CD4-positive, alpha-beta T cell treated with Interleukin-4 for 1 hour (primary cell): ENCODE measurements at places on chromosomes 2 and 18.
A peak's percentile ranks its signal among the peaks of the same experiment; 100 is the strongest.

- DNase-seq = no peak
Measured at GRCh38 chr2:25270061-25270460, 71.7 kb downstream of the DNMT3A start.

- no peak for DNase-seq
Measured at GRCh38 chr18:68937029-68937599, 139.2 kb downstream of the CCDC102B start.

- DNase-seq = no peak
Measured at GRCh38 chr2:17476064-17476463, 42.2 kb downstream of the RAD51AP2 start.

DNA sequence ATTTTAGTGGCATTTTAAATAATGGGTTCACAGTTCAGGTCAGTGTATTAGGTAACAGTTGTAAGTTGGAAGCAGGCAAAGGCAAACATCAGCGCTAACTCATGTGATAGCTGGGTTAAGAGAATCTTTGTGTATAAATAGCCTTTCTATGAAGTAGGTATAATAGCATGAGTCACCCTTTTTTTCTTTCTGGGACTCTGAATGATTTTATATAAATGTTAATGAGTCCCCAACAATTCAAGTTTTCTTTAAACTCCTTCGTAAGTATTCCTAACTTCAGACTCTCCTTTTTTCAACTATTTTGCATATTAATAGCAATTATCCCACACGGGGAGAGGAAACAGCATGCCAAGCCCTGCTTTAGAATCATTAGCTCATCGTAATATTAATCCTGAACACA lies 384.3 kb downstream of the PIK3C3 start:
- DNase-seq = no peak

DNA sequence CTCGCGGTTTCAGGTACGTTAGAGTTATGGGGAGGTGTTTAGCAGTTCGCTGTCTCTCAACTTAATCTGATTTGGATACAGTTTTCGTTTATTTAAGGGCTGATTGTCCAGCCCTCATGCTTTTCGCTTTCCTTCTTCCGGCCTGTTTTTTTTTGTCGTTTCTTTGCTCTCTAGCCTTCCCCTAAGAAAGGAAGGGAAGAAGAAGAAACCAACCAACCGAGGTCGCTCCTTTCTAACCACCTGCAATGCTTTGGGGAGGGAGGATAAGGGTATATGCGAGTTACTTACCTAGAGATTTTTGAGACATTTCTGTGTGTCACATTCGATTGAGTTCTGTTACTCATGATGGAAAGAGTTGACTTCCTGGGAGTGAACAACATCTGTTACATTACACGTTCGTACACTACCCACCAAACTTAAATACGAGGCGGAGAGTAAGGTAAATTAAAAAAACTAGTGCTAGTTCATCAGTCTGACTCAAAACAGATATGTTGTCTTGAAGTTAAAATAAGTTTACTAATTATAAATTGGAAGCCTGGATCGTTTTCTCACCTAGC lies 918 bp downstream of the EIF5B start:
- no peak for DNase-seq

GRCh38 chr2:135773917-135774316 lies 32.3 kb downstream of the UBXN4 start:
- DNase-seq = no peak

GRCh38 chr2:181957668-181958067 lies 28.0 kb upstream of the PPP1R1C start:
- no peak for DNase-seq

DNA sequence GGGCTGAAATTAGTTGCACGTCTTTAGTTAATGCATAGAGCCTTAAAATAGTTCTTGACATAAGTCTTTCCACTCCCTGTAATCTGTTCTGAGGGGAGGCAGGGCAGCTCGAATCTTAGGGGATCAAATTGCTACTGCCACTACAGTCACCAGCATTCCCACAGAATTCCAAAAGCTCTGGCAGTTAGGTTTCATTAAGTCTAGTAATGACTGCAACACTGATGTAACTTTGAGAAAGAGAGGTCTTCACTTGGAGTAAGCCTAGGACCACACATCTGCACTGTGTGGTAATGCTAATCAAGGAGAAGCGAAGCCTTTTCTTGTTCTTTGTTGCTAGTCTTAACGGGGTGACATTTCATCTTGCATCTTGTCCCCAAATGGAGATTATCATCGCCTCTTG lies 19.3 kb upstream of the NCK2 start:
- DNase-seq = no peak

DNA sequence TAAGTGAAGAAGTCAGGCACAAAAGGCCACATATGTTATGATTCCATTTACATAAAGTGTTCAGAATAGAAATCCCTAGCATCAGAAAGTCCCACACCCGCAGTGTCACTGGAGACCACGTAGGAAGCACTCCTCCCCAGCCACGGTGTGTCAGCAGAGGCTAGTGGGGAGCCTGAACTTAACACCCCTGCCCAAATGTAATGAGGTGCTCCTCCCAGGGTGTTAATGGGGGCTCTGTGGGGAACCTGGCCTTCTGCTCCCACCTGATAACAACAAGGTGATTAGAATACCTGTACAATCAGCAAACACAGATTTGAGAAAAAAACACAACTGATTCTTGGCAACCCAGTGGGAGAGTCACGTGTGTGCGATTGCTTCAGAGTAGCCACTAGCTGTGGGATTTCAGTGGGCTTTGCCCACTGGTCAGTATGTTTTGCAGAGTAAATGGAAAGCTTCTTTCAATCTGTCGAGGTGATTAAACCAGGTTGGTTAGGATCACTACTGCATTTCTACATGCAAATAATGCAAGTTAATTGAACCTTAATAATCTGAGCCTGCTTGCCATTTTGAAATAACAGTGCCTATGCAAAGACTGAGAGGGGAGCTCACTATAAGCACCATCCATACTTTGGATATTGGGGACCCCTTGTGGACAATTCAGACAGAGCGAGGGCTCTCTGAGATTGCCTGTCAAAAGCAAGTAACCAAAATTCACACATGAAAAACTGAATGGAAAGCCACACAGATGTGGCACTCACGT lies 20.6 kb upstream of the ATRAID start:
- peak; percentile 50 for DNase-seq

DNA sequence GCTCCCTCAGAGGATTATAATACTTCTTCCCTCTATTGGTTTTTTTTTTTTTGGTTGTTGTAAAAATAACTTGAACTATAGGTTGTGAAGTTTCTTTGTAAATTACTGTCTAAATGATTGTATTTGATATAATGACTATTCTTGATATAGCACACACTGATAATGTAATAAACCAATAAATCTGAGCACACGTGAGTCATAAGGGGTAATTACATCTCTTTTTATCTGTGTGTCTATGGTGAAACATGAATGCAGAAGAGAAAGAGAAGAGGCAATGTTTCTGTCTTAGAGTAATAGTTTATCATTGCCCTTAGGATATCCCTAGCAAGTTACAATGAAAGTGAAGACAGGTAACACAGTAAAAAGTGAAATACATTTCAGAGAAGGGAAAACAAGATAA lies 64.1 kb upstream of the RAPGEF4 start:
- DNase-seq = no peak

- DNase-seq = no peak
Measured at GRCh38 chr18:6294148-6294784, 120.4 kb downstream of the L3MBTL4 start.

GRCh38 chr2:105827351-105828096 lies 82.8 kb downstream of the NCK2 start:
- DNase-seq = no peak

DNA sequence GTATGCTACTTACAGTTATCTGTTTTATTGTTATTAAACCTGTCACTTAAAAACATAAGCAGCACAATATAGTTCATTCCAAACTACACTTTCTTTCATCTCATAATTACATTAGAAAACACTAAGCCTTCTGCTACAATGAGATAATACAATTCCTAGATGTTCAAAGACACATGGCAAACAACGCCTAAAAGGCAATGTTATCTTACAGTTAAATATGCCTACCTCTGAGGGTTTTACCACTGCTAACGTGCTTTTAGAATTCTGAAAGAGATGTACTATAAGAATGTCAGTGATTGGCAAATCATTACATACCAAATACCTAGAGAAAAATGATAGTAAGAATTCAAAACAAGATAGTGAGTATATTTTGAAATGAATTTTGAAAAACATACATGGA lies 46.8 kb upstream of the SPOPL start:
- no peak for DNase-seq
